ENCODE measurements at places on chromosomes 12 and 14. TPM values are rescaled to one million over a fixed set of nuclear protein-coding genes. Genes with fewer than 3 reads are reported as not detected.
A peak's percentile ranks its signal among the peaks of the same experiment; 100 is the strongest.

GRCh38 chr14:22464422-22465142 is 124.4 kb downstream of the DAD1 start:
- no peaks in the 10 kb centered on the region for H3K36me3 ChIP-seq
- no peak for DNase-seq
- no peaks in the 10 kb centered on the region for H3K27me3 ChIP-seq
- H3K4me3 ChIP-seq, result no peak overlapping the region
- no peak overlapping the region for H3K27ac ChIP-seq
- H3K4me1 ChIP-seq, result peaks cover 5% of the 10 kb centered on the region

GRCh38 chr12:20629414-20630156 is 65.5 kb upstream of the SLCO1C1 start:
- H3K4me3 ChIP-seq, result no peak overlapping the region
- H3K4me1 ChIP-seq, result no peaks in the 10 kb centered on the region
- no peak for DNase-seq
- no peaks in the 10 kb centered on the region for H3K27me3 ChIP-seq
- peak overlapping the region; percentile 48 for H3K27ac ChIP-seq

DNA sequence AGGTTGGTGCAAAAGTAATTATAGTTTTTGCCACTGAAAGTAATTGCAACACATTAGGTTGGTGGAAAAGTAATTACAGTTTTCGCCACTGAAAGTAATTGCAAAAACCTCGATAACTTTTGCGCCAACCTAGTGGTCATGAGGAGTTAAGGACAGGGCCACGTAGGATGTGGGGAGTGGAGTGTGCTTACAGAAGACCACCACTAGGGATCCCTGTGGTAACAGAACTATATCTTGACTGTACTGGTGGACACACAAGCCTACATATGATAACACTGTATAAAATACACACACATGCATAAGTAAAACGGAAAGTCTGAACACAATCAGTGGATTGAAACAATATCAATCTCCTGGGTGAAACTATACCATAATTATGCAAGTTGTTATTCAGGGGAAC is 187.4 kb upstream of the ABCD2 start:
- no peak overlapping the region for H3K4me3 ChIP-seq
- H3K27me3 ChIP-seq, result no peaks in the 10 kb centered on the region
- no peak overlapping the region for H3K27ac ChIP-seq
- H3K4me1 ChIP-seq, result no peaks in the 10 kb centered on the region

GRCh38 chr12:65409726-65410125 is 131.2 kb downstream of the MSRB3 start:
- H3K27me3 ChIP-seq, result no peaks in the 10 kb centered on the region
- H3K36me3 ChIP-seq, result peaks cover 6% of the 10 kb centered on the region
- DNase-seq, result no peak
- H3K27ac ChIP-seq, result no peak overlapping the region

DNA sequence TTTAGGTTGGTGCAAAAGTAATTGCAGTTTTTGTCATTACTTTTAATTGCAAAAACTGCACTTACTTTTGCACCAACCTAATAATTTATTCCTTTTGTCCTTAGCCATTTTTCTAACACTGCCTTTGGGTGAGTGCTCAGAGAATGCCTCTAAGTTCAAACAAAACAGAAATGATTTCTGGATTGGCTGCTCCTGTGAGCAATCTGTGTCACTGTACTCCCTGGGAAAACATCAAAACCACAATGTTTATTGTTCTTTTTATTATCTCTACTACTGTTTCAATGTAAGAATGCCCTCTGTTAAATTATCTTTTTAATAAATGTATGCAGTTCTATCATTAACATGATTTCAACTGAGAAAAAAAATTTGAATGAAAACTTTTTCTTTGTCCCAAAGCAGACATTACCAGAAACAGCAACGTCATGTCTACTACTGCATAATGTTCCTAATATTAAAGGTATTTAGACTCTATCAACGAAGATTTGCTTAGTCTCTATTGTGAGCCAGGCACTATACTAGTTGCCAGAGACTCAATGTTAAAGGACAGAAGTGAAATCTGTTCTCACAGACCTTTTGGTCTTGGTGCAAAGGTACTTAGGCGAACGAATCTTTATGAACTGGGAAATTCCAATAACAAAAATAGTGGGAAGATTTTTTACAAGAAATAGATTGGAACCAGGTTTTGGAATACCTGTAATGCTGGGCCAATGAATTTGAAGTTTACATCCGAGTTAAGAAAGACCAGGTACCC is 6.2 kb downstream of the SLC41A2 start:
- H3K27ac ChIP-seq, result no peak overlapping the region
- DNase-seq, result no peak
- no peaks in the 10 kb centered on the region for H3K27me3 ChIP-seq
- no peaks in the 10 kb centered on the region for H3K36me3 ChIP-seq
- no peaks in the 10 kb centered on the region for H3K4me1 ChIP-seq

DNA sequence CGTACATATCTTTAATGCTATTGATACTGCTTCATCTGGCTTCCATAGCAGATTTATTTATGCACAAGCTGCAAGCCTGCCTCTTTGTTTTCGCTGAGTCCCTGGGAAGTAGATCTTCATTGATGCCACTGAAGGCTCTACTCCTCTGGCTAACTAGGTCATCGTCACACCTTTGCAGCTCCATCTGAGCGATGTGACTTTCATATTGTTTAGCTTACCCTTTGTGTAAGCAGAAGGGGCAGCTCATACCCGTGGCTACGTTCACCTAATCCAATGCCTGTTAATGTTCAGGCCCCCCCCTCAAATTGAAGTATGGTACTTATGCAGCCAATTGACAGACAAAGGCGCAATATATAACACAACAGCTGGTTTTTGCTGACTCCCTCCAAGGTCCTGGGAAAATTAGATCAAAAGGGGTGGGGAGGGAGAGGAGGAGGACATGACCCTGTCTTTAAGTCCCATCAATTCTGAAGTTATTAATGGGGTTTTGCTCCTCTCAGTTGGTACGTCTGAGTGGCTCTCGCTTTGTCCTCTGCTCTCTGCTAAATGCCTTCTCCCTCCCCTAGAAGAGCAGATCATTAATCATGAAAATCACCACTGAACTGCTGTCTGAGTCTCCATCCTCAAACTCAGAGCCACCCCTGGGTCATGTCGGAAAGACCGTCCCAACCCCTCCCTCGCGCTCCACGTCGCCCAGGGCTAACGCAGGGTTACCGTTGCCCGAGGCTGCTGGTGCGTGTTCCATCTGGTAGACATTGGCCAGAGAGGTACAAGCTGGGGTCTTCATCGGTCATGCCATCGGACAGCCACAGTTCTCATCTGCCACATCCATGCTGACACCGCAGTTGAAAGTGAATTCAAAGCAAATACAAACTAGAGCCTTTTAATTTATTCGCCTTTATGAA is 128.8 kb downstream of the ADGRD1 start:
- DNase-seq, result no peak
- H3K36me3 ChIP-seq, result peaks cover 69% of the 10 kb centered on the region
- no peak overlapping the region for H3K4me3 ChIP-seq
- H3K4me1 ChIP-seq, result no peaks in the 10 kb centered on the region
- H3K27ac ChIP-seq, result no peak overlapping the region

DNA sequence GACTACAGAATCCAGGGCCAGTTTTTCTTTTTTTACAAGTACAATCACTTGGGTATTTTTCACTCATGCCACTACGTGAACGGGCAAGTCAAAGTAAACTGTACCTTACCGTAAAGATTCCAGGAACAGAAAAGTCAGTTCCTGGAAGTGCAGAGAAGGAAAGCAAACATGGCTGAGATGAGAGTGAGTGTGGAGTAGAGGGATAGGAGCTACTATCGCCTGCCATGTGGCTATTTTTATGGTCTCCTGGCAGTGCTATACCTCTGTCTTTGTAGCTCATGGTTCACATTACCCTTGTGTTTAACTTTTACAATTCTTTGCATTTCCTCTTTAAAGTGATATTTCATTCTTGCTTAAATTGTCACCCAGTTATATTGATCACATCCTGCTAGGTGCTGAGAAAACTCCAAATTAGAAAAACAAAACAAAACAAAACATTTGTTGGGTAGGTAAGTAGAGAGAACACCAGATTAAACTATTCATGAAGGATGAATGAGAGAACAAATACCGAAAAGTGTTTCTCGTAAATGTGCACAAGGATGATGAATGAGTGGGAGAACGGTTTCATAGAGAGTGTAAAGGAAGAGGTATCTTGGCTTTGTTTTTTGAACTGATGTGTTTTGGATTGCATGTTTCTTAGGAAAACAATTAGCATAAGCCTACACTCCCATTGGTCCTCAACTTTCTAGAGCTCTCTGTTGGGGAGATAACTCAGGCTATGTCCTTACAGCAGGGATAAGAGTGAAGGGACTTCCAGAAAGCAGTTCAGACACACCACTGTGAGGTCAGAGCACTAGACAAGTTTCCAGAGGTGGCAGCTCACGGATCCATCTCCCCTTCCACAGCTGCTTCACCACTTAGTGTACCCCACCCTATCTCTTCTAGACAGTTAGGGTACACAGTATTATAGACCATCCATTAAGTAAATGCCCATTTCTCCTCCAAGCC is 163.7 kb downstream of the IPO8 start:
- H3K4me1 ChIP-seq, result no peaks in the 10 kb centered on the region
- H3K27ac ChIP-seq, result no peak overlapping the region
- H3K4me3 ChIP-seq, result no peak overlapping the region
- no peak for DNase-seq

DNA sequence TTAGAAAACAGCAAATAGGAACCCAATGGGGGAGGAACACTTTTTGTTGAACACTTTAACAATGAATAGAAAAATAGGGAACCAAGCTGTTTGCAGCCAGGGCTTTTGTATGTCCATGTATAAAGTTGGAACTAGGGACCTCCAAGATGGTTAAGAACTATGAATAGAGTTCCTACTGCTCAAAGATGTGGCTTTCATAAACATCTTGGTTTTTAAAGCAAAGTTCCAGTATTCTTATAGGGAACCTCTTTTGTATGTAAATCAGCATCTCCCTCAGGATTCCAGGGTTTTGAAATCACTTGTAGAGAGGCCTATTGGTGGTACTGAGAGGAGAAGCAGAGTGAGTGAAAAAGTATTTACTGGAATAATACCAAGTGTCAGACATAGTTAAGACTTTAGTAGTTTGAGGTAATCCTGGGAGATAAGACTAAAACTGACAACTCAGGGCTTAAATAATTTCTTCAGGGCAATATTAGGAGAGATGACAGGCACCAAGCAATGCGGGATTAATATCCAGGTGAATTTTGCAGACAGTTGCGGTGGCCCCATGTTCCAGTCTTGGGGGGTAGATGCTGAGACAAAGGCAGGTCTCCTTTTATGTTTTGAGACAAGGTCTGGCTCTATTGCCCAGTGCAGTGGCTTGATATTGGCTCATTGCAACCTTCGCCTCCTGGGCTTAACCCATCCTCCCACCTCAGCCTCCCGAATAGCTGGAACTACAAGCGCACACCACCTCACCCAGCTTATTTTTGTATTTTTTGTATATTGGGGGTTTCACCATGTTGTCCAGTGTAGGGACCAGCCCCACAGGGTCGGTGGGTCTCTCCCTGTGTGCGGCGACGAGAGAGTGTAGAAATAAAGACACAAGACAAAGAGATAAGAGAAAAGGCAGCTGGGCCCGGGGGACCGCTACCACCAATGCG is 10.4 kb upstream of the EID3 start:
- H3K36me3 ChIP-seq, result peaks cover 89% of the 10 kb centered on the region
- no peak overlapping the region for H3K27ac ChIP-seq
- H3K4me1 ChIP-seq, result no peaks in the 10 kb centered on the region

Gene CFAP251
- total RNA-seq, result 1.0 TPM

Gene SENP1
- 11.6 TPM for total RNA-seq

Gene ACSM4
- not detected for total RNA-seq
